Aorta (tissue), 5 donors: ENCODE measurements at places on chromosomes 16 and 17. TPM values are rescaled to one million over a fixed set of nuclear protein-coding genes. Genes with fewer than 3 reads are reported as not detected.
A peak's percentile ranks its signal among the peaks of the same experiment; 100 is the strongest.

CACNA1H gene
- 8.9 TPM for total RNA-seq

GRCh38 chr17:33803199-33803685, 451.8 kb upstream of the CCL2 start:
- no peaks in the 10 kb centered on the region for H3K4me1 ChIP-seq

DNA sequence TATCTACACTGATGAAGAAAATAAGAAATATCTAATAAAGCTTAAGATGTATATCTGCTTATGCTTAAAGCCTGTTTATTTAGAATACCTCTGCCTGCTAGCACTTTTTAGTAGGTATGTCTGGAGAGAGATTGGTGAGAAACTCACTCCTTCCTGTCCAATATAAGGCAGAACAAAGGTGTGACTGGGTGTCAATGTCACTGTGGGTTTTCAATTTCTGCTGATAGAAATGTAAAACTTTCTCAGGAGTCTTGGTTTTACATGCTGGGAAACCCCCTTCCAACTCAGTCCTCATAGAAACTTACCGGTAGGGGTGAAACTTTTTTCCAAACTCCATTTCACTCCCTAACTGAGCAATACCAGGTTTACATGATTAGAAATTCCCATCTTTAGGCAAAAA, 17.8 kb upstream of the MPHOSPH6 start:
- peaks cover 1% of the 10 kb centered on the region for H3K27me3 ChIP-seq
- no peak overlapping the region for H3K27ac ChIP-seq
- no peak for DNase-seq
- H3K4me3 ChIP-seq = no peak overlapping the region

DNA sequence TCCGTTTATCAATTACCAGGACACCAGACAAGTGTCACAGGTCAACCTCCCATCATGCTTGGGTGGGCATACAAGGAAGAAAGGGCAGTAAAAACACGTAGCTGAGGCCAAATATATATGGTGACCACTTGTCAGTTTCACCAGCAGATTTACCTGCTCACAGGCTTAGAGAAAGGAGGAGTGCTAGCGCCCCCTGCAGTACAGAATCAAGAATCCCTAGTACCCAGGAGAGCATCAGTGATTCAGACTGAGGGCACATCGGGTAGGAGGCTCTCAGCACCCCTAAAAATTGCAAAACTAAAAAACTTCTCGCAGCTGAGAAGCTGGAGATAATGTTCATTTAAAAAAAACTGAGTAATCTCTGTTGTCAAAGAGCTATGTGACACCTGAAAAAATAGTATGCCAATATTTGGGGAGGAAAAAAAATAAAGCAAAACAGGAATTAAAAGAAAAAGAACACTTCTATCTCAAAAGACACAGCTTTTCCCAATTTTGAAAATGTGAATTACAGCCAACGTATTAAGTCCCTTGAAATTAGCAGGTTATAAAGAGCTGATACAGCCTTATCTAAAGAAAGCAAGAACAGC, 21.2 kb upstream of the MON1B start:
- no peaks in the 10 kb centered on the region for H3K36me3 ChIP-seq
- H3K27ac ChIP-seq = no peak overlapping the region
- H3K4me3 ChIP-seq = no peak overlapping the region
- no peak for DNase-seq
- H3K27me3 ChIP-seq = no peaks in the 10 kb centered on the region

DNA sequence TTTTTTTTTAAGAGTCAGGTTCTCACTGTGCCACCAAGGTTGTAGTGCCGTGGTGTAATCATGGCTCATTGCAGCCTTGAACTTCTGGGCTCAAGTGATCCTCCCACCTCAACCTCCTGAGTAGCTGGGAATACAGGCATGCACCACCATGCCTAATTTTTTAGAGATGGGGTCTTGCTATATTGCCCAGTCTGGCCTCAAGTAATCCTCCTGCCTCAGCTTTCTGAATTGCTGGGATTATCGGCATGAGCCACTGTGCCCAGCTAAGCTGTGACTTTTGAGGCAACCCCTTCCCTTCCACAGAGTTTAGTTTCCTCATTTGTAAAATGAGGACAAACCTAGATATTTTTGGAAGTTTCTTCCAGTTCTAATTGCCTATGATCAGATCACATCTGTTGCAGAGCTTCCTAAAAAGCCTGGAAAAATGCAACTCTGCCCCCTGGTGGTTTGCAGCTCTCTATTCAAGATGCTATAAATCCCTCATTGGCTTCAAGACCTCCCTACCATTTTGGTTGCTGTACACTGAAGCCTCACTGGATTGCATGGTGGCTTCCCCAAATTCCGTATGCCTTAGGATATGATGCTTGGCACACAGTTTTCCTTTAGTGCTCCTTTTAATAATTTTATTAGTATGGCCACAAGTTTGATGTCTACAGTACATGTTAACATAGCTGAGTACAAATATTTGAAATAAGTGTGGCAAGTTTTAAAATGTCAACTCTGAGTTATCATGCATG, 19.3 kb downstream of the GDE1 start:
- H3K4me1 ChIP-seq = no peaks in the 10 kb centered on the region
- no peaks in the 10 kb centered on the region for H3K27me3 ChIP-seq
- H3K36me3 ChIP-seq = peaks cover 13% of the 10 kb centered on the region
- peak; percentile 76 for DNase-seq
- H3K4me3 ChIP-seq = no peak overlapping the region

- DNase-seq = no peak
- H3K27me3 ChIP-seq = no peaks in the 10 kb centered on the region
- no peak overlapping the region for H3K4me3 ChIP-seq
- peaks cover 4% of the 10 kb centered on the region for H3K36me3 ChIP-seq
Observed at GRCh38 chr16:56830669-56831068, 34.3 kb upstream of the SLC12A3 start.

SOX8 gene
- 7.0 TPM for total RNA-seq

YBX2 gene
- 0.60 TPM for total RNA-seq
